Stimulated activated CD4-positive, alpha-beta T cell treated with anti-CD3 and anti-CD28 coated beads, Interleukin-12 subunit alpha, Interleukin-12 subunit beta, amount 100 ng/mL, for 4 hours (primary cell): ENCODE measurements at places on chromosomes 7 and 10.

- DNase-seq = no peak
Measured at GRCh38 chr7:106165337-106165736, 53.2 kb upstream of the SYPL1 start.

GRCh38 chr7:103735377-103735776 is 254.1 kb downstream of the RELN start:
- DNase-seq = no peak

GRCh38 chr7:15446722-15447121 is 115.1 kb downstream of the AGMO start:
- no peak for DNase-seq

DNA sequence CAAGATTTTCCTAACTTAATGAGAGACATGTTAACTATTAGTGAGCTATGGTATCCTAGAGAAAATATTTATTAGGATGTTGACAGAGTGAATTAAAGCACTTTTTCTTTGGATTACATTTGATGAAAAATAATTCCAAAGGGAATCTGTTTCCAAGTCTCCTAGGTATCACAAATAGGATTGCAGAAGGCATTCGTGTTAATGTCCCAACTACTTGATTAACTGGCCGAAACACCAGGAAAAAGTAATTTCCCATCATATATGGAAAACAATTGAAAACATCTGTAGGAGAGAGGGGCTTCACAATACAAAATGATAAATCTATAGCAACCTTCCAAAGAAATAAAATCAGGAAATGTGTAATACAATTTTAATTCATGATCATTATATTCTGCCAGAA is 406.7 kb downstream of the PARD3 start:
- DNase-seq = no peak

DNA sequence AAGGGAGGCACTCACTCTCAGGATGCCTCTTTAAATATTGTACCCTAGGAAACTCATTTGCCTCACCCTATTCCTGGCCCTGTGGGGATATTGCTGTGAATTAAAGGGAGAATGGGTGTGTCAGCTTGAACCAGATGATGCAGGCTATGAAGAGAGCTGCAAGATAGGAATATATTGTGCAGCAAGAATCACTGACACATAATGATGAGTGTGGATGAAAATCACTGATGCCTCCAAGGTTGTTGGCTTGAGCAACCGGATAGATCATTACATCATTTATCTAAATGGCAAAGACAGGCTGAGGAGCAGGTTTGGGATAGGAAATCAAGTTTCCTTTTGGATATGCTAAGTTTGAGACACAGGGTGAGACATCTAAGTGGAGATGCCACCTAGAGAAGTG is 6.2 kb downstream of the SLC26A4 start:
- no peak for DNase-seq

DNA sequence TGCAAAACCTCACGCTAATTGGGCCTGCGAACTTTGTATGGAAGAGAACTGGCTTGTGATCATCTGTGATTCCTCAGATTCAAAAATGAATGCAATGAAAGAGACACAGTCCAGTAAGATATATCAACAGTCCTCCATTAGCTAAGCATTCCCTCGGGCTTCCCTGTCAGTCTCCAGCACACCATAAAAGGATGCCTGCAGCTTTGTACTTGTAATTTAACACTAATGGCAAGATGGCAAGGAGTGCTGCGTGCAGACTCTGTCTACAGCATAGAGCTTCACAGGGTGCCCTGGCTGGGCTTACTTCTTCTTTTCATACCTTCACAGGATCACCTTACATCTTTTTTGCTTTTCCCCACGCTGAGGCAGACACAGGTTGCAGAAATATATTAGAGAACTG is 200.0 kb downstream of the GFRA1 start:
- no peak for DNase-seq
